ENCODE measurements at places on chromosomes 5 and 9. TPM values are rescaled to one million over a fixed set of nuclear protein-coding genes. Genes with fewer than 3 reads are reported as not detected.

Gene GGTA1
- total RNA-seq, result 3.2 TPM

Gene PKD2L2
- not detected for total RNA-seq

Gene HCN1
- not detected for total RNA-seq

Gene CCDC69
- 56.4 TPM for total RNA-seq

Gene PCDHGA3
- total RNA-seq, result 5.4 TPM

Gene POC5
- total RNA-seq, result 8.3 TPM

Gene NOXA1
- 18.5 TPM for total RNA-seq

Gene LCNL1
- total RNA-seq, result not detected

Gene TAS2R1
- not detected for total RNA-seq

Gene CNTNAP3
- total RNA-seq, result 0.73 TPM

DNA sequence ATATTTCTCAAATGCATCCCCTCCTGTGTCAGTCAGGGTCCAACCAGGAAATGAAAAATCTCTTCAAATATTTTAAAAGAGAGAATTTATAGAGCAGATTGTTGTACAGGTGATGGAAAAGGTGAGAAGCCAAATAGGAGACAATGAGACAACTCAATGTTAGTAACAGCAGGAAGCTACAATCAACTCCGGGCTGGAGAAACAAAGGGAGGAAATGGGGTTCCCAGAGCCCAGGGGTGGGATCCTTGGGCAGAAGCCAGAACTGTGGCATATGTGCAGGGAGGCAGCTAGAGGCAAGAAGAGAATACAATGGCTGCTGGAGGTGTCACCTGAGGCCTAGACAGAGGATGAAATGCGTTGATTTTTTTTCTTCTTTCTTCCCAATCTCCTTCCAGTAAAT lies 361.8 kb upstream of the ACTBL2 start:
- DNase-seq, result no peak

- no peak for DNase-seq
These were observed 22.9 kb upstream of the AOPEP start for GRCh38 chr9:94703488-94704140.

GRCh38 chr5:86917117-86917579 lies 299.4 kb downstream of the COX7C start:
- DNase-seq, result no peak

GRCh38 chr9:93623753-93624152 lies 47.4 kb downstream of the PHF2 start:
- no peak for DNase-seq

- DNase-seq, result no peak
These were observed 15.2 kb downstream of the FKBP15 start for GRCh38 chr9:113205861-113206260.

DNA sequence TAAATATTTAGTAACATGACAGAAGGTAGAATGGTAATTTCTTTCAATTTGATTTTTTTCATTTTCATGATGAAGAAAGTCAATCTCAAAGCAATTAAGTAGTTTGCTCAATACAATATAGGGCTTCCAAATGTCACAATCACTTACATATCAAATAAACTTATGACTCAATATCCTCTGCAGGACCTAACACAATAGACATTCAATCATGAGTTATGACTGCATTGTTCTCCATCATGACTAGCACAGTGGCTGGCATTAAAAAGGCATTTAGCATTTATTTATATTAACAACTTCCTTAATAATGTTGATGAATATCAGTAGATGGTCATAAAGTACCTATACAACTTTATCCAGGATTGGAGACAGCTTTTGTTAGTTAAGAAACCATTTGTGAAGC lies 1499.6 kb downstream of the EFNA5 start:
- DNase-seq, result no peak

- no peak for DNase-seq
These were observed 47.1 kb upstream of the AKNA start for GRCh38 chr9:114434878-114435311.

DNA sequence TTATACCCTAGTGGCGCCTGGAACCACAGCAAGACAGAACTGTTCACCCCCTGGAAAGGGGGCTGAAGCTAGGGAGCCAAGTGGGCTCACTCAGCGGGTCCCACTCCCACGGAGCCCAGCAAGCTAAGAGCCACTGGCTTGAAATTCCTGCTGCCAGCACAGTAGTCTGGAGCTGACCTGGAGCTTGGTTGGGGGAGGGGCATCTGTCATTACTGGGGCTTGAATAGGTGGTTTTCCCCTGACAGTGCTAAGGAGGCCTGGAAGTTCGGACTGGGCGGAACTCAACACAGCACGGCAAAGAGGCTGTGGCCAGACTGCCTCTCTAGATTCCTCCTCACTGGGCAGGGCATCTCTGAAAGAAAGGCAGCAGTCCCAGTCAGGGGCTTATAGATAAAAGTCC lies 19.5 kb downstream of the BTNL3 start:
- no peak for DNase-seq

- DNase-seq, result no peak
These were observed 77.0 kb upstream of the MAP1B start for GRCh38 chr5:72030237-72030636.

- DNase-seq, result no peak
These were observed 28.8 kb downstream of the G3BP1 start for GRCh38 chr5:151800532-151800931.

- no peak for DNase-seq
These were observed 138.8 kb downstream of the HSD17B3 start for GRCh38 chr9:96163161-96163560.

- DNase-seq, result no peak
These were observed at the start of gene BHMT for GRCh38 chr5:79111387-79111959. BHMT (plus strand) TSS chr5:79111809; CDS start chr5:79111886, 77 bp downstream.

DNA sequence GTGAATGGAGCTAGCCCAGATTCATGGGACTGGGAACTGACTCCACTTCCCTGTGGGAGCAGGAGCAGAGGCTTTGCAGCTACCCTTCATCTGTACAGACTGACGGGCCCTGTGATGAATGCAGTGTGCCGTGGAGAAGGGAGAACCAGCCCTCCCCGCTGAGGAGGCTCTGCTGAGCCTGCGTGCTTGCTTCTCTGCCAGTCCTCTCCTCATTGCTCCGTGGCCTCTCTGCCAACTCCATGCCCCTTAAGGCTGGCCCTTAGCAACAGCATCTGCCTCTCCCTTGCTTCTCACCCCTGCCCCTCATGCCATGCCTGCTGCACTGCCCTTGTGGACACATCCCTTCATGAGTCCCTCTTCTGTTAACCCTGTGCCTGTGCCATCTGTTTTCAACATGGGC lies 53.6 kb downstream of the GADD45G start:
- no peak for DNase-seq

DNA sequence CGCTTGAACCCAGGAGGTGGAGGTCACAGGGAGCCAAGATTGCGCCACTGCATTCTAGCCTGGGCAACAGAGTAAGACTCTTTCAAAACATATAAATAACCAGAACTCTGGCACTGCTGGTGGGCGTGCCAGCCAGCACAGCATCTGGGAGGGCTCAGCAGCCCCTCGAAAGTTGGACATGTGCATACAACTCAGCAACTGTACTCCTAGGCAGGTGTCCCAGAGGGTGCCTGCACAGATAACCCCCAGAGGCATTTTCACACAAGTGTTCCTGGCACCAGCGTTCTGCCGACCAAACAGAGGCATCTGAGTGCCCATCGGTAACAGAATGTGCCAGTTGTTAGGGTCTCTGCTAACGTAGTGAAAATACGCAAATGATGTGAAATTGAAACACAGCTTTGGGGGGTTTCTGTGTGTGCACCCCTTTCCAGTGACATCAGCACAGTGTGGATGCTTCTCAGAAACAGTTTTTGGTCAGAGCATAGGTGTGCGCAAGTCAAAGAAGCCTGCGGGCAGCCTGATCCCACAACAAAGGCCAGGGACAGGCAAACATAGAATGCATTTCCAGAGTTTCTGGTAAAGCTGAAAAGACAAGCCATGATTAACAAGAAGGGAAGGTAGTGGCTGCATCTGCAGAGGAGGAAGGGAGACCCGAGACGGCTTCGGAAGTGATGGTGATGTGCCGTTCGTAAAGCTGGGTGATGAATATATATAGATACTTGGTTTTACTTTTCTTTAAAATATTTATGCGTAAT lies 190.2 kb downstream of the CACNA1B start:
- no peak for DNase-seq

DNA sequence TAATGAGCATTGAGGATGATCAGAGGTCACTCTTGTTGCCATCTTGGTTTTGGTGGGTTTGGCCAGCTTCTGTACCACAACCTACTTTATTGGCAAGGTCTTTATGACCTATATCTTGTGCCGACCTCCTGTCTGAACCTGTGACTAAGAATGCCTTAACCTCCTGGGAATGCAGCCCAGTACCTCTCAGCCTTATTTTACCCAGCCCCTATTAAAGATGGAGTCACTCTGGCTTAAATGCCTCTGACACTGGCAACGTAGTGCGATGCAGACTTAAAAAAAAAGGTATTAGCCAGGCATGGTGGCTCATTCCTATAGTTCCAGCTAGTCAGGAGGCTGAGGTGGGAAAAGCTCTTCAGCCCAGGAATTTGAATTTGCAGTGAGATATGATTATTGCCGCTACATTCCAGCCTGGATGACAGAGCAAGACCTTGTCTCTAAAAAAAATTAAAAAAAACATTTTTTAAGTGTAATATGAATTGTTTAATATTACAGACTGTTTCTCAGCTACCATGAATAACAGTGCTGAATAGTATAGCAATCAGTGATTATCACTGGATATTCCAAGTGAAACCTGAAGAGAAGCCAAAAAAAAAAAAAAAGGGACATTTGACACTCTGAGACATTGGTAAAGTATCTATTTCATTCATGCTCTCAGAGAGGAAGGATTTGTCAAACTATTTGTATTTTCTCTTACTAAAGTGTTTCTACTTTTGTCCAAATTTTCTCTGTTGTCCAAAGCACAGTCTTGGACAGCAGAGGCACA lies 18.3 kb upstream of the STOM start:
- DNase-seq, result no peak

- DNase-seq, result no peak
These were observed 388.9 kb upstream of the CDH10 start for GRCh38 chr5:25033658-25034057.

GRCh38 chr5:148191010-148191409 lies 11.8 kb upstream of the SPINK6 start:
- DNase-seq, result no peak

GRCh38 chr5:14142827-14143545 lies at the start of gene TRIO:
TRIO (plus strand) TSS chr5:14143342; CDS start chr5:14143726, 384 bp downstream.
- peak; percentile 97 for DNase-seq

GRCh38 chr5:39274398-39275085 lies 55.2 kb upstream of the FYB1 start:
- no peak for DNase-seq

- no peak for DNase-seq
These were observed 233.0 kb downstream of the CD180 start for GRCh38 chr5:66963559-66963971.

DNA sequence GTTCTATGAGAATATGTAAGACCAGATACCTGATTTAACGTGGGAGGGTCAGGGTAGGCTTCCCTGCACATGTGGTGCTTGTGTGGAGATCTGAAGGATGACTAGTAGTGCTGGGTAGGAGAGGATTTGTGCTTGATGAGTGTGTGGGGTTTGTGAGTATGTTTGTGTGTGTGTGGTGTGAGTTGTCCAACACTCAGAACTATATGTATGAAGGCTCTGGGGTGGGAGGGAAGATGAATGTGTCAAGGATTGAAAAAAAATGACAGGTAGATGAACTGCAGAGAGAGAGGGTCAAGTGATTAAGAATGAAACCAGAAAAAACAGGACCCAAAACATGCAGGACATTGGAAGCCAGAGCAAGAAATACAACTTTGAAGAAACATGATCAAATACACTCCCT lies 154.6 kb upstream of the NR3C1 start:
- DNase-seq, result no peak

DNA sequence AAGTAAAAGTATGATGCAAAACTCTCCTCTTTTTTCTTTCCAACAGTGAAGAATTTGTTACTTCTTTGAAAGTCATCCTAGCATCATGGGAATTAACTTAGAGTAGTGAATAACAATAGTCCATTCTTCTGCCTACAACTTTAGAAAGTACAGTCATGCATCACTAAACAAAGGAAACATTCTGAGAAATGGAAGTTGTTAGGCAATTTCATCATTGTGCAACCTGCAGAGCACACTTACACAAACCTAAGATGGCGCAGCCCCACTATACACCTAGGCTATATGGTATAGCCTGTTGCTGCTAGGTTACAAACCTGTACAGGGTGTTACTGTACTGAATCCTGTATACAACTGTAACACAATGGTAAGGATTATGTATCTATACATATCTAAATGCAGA lies 1209.3 kb upstream of the C9orf72 start:
- DNase-seq, result no peak

DNA sequence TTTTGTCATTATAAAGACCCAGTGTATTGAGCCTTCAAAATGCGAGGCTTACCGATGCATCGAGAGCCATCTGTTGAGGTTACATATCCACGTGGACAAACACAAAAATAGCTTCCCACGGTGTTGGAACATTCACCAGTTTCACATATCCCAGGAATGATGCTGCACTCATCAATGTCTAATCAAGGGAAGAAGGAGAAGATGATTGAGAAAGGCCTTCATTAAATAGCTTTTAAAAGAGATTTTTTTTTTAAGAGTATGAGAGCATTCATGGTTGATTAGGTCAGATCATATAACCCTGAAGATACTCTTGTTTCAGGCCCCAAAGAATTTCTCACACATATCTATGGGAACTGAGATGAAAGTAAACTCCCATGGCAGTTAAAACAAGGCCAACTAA lies 129.4 kb downstream of the FBN2 start:
- DNase-seq, result no peak

DNA sequence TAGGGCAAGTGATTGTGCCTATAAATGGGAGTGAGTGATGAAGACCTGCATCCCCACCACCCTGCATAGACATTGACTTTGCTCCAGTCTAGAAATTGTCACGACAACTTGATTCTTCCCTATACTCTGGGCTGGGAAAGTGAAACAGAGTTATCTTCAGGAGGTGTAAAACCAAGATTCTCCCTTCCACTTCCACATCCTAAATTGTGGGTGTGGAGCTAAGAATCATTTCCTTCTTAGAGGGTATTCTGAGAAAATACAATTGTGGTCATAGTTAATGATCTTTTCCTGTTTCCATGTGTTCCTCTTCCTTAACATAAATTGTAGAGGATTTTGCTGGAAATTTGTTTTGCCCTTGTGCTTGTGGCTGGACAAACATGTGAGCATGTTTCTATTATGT lies 96.8 kb upstream of the PJA2 start:
- DNase-seq, result no peak
